Right ventricle myocardium superior (tissue), 1 donor: ENCODE measurements at places on chromosomes 1 and 21.

- no peak for DNase-seq
These were observed 242.0 kb downstream of the FOXD2 start for GRCh38 chr1:47679826-47680225.

DNA sequence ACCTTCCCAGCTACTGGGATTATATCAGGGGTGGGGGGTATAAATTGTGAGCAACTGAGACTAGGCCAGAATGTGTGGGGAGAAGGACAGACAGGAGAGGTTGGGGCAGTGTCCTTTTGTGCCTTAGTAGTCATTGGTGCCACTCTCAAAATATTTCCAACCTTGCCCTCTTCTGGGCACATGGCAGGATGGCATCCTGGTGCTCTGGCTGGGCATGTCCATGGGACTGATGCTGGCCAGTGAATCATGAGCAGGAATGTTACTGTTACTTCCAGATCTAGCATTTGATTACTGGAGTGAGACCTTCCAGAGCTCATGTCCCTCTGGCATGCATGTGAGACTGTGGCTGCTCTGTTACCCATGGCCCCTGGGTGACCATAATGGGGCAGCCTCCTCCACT is 151.2 kb downstream of the MATN1 start:
- DNase-seq = no peak

GRCh38 chr1:160256396-160257046 is 5.8 kb downstream of the DCAF8 start:
- no peak for DNase-seq

DNA sequence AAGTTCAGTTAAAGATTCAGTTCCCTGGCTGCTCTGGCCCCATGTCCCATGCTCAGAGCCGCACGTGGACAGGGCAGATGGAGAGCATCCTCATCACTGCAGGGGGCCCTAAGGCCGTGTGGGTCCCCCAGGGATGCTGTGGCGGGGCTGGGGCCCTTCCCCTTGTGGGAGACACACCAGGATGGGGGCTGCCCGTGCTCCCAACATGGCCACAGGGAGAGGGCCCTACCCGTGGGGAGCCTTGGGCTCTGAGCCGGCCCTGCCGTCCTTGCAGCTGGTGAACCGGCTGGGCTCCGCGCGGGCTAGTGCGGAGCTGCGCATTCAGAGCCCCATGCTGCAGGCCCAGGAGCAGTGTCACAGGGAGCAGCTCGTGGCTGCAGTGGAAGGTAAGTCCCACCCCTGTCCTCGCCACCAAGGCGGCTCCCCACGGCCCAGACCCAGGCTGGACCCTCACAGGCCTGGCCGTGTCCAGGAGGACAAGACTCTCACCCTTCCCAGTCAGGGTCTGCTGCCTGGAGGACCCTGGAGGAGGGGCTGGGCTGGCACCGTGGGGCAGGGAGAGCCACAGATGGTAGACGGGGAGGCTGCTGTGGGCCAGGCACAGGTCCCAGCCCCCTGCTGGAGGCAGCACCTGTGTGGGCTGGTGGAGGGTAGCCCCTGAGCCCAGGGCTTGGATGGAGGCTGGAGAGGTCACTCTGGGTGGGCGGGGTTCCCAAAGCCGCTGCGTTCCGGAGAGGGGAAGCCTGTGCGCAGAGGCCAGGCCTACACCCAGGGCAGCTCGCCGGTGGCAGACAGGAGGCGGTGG is 53.8 kb downstream of the TRIM11 start:
- peak; percentile 32 for DNase-seq

DNA sequence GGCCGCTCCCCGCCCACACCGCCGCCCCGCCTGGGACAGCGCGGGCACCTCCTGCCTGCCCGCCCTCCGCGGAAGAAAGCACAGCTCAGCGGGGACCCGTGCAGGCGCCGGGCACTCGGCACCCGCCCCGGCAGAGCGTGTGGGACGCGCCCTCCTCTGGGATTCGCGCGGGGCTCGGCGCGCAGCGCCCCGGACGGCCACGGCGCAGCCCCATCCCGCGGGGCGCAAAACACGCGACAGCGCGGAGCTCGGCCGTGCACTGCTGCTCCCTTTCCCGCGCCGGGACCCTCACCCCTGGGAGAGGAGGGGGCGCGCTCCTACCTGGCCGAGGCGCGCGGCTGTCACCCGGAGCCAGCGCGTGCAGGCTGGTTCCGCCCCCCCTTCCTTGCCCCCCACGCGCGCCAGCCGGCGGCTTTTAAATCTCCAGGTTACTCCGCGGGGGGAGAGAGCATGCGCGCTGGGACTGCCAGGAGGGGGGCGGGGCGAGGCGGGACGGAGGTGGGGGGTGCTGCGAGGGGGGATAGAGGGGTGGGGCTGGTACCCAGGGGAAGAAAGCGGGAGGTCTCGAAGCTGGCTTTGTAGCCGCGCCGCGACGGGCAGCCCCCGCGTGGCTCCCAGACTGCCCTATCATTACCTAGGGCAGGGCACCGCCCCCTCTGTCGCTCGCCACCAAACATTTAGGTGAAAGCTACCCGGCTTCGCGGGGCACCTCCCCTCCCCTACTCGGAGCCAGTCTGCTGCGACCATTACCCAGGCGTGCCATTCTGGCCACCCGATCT is at the start of gene SLC45A3:
Gene SLC45A3, minus strand, starts transcription at position 437 of the 779 bp plus-strand sequence. CDS start 15,853 bp downstream, outside the sequence.
- DNase-seq = no peak
